ENCODE measurements at places on chromosomes 6 and 20.

- no peak for DNase-seq
Observed at GRCh38 chr6:19694697-19695096, 142.5 kb upstream of the ID4 start.

- DNase-seq = no peak
Observed at GRCh38 chr6:74408844-74409243, 712.8 kb downstream of the CD109 start.

- no peak for DNase-seq
Observed at GRCh38 chr6:73182021-73182607, 43.2 kb downstream of the KHDC1L start.

GRCh38 chr20:33881989-33882388, 70.8 kb downstream of the CHMP4B start:
- DNase-seq = no peak

- no peak for DNase-seq
Observed at GRCh38 chr20:44448753-44449546, 26.7 kb upstream of the TTPAL start.

DNA sequence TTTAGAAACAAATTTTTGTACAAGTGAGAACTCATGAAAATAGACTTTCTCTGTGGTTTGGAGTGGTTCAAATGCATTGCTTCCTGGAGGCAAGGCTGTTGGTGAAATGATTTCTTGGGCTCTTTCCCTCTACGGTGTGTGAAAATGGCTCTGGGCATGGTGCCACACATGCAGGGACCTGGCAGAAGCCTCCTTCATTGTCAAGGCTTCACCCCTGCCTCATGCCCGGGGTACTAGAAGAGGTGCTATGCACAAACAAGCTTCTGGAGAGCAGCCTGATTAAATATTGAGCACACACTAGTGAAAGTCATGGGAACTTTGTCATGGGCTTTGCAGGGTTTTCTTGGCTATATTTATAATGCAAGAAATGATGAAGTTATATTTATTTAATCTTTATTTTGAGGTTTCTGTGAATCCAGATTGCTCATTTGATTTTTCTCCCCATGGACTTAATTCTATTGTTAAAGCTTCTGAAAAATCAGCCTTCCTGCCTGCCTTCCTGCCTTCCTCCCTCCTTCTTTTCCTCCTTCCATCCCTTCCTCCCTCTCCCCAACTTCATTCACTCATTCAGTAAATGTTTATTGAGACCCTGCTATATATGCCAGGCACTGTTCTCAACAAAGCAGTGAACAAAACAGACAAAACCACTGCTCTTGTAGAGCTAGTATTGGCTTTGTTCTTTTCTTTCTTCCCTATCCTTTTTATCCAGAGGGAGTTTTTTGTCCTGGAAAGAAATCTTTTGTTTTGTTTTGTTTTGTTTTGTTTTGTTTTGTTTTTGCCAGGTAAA, 21.0 kb downstream of the C6orf89 start:
- no peak for DNase-seq

DNA sequence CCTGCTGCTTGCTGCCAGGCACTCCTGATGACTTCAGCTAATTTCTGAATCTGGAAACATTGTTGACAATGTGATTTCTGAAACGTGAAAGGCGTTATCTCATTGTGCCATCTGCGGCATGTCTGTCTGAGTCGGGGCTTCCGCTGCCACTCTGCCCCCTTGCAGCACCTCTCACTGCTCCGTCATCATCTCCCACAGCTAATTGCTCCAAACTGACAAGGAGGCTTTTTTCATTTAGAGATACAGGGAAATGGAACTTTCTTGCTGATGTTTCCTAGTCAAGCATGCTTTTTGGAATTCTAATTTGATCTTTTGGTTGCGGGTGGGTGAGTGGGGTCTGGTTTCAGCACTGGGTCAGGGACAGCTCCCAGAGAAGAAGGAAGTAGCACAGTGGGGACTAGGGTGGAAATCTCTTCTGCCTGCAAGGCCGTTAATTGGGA, 233.5 kb downstream of the DHX35 start:
- no peak for DNase-seq

GRCh38 chr6:131862476-131862875, 54.7 kb downstream of the ENPP1 start:
- no peak for DNase-seq

DNA sequence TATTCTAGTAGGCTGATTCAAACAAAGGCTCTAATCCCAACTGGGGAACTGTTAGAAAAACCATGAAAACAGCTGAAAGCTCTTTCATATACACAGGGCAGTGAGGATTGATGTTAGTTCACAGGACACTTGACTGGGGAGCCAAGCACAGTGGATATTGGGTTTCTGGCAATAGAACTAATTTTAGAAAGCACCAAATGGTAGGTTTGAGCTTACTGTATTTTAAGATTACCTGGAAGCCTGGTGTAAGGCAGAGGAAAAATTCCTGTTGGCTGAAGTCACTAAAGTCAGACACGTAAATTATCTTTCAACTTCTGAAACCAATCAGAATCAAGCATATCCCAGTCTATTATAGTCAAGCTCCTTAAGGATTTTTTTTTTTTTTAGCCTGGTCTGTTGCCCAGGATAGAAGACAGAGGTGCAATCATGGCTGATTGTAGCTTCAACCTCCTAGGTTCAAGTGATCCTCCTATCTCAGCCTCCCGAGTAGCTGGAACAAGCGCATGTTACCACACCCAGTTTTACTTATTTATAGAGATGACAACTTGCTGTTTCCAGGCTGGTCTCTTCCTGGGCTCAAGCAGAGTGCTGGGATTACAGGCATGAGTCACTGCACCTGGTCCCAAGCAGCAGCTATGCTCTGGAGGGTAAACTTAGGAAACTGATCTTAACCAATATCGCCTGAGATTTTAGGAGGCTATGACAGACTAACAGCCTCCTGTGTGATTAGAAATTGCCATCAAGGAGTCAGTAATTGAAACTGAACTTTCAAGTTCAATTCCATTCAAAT, 32.5 kb upstream of the SYNCRIP start:
- peak; percentile 40 for DNase-seq

DNA sequence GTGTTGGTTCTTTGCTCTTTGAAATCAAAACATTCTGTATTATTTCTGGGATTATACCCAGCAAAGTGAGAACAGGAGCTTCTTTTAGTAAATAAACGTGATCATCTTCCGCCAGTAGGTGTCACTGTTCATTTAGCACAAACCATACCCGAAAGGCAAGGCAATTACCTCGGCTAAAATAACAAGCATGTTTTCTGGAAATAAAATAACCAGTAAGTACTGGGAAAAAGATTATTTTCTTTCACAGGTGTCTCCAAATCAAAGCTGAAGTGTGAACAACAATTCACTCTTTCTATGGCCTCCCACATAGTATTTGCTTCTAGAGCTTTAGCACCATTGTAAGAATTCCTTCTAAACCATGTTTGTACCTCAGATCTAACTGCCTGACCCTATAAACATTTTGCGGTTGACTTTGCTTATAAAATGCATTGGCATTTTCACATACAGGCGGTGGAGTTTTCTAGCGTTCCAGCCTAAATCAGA, 144.6 kb upstream of the AGPAT4 start:
- DNase-seq = peak; percentile 69

DNA sequence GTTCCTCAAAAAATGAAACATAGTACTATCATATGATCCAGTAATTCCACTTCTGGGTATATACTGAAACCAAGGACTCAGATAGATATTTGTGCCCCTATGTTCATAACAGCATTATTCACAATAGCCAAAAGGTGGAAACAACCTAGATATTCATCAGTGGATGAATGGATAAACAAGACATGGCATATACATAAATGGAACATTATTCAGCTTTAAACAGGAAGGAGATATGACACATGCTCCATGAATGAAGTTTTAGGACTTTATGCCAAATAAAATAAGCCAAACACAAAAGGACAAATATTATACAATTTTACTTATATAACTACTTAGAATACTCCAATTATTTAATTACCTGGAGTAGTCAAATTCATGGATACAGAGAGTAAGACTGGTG, 16.4 kb downstream of the PLCB1 start:
- peak; percentile 66 for DNase-seq

DNA sequence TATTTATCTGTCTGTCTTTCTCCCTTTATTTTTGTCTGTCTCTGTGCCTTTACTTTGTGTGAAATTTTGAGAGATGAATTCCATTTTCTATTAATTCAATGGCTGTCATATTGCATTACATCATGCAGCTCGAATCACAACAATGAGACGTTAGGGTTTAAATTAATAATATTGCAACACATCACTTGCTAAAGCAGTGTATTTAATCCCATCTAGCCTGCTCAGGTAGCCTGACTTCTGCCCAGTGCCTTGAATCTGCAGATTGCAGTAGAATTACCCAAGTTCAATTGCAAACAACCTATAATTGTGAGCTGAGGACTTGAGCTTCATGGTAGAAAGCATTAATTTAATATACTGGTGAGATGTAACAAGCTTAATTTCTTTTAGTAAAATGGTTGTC, 235.7 kb upstream of the TSHZ2 start:
- DNase-seq = no peak

GRCh38 chr6:26270486-26270861, 94.5 kb upstream of the BTN3A2 start:
- DNase-seq = no peak

DNA sequence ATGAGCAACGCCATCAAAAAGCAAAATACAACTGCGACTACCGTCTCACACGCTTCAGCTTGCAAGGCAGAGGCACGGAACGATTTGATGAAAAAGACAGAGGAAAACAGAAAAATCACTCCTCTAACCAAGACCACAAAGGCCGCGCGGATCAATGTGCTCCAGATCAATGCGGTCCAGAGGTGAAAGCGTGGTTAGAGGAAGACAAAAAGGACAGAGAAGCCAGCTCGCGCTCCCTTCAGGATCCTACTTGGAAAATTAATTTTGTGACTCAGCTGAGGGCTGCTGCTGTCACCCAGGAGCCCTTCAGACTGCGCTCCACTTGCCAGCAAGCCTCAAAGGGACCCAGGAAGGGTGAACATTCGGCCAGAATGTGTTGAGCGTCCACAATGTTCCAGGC, 140.2 kb upstream of the RPS6KA2 start:
- no peak for DNase-seq

GRCh38 chr20:50845566-50846215, 50.8 kb downstream of the BCAS4 start:
- DNase-seq = no peak

- DNase-seq = no peak
Observed at GRCh38 chr6:151709329-151709728, 98.2 kb upstream of the ESR1 start.

DNA sequence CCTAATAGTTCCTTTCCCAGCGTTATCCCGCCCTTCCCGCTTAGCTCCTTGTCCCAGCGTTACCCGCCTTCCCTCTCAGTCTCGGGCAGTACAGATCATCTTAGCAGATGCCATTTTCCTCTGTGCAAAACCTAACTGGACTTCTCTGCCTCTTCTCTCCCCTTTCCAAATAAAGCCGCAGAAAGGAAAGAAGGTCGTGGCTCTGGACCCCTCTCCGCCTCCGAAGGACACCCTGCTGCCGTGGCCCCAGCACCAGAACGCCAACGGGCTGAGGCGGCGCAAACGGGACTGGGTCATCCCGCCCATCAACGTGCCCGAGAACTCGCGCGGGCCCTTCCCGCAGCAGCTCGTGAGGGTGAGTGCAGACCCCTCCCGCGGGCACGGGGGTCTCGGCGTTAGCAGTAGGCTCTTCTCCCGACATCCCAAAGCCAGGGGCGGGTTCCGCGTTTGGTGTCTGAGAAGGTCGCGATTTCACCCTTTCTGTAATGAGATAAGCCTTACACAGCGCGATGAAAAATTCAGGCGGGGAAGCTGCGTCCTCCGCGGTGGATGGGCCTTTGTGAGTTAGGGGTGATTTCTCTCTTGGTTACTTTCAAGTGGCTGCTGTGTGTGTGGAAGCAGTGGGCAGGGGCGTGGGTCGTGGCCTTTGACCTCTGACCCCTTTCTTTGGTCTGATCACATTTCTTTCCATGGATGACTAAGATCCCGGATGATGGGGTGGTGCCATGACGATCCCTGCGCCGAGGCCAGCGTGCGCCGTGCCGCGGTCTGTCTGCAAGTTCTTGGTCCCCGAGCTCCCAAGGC, 292.7 kb downstream of the TAF4 start:
- DNase-seq = no peak

DNA sequence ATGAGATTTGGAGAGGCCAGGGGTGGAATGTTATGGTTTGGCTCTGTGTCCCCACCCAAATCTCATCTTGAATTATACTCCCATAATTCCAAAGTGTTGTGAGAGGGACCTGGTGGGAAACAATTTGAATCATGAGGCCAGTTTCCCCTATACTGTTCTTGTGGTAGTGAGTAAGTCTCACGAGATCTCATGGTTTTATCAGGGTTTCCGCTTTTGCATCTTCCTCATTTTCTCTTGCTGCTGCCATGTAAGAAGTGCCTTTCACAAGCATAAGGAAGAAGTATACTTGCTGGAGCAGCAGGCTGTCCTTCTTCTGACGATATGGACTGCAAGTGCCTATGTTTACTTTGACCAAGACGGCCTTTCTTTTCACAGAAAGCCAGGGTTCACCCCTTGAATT, 270.5 kb downstream of the ESR1 start:
- DNase-seq = no peak

GRCh38 chr6:141439513-141439912, 693.2 kb upstream of the GJE1 start:
- no peak for DNase-seq

- DNase-seq = no peak
Observed at GRCh38 chr6:12116264-12116800, 104.2 kb downstream of the HIVEP1 start.

DNA sequence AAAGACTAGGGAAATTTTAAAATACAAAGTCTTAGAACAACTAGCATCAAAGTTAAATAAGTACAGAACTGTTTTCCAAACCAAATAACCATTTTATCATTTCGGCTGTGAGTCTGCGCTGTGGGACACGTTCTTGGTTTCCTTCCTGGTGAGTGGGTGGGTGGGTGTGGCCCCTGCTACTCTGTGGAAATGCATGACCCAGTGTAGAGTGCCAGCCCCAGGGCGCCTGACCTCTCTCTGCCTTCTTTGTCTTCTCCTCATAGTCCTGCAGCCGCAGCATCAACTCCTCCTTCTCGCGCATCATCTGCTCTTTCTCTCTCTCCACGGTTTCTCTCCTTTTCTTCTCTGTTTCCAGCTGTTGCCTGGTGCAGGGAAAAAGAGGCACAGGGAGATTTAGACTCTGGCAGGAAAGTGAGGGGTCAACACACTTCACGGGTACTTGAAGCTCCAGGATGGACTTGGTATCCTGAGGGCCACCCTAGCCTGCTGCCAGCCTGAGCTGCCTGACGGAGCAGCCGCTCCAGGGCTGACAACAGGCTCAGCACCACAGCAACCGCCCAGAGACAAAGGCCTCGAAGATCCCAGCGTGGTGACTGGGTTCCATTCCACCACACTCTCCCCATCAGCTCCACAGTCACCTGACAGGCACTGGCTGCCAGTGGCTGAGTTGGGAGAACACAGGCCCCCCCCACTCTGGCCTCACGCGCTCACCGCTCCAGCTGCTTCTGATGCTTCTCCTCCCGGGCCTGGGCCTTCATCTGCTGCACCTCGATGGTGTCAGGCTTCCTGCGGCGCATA, 48.4 kb downstream of the EZR start:
- DNase-seq = no peak

DNA sequence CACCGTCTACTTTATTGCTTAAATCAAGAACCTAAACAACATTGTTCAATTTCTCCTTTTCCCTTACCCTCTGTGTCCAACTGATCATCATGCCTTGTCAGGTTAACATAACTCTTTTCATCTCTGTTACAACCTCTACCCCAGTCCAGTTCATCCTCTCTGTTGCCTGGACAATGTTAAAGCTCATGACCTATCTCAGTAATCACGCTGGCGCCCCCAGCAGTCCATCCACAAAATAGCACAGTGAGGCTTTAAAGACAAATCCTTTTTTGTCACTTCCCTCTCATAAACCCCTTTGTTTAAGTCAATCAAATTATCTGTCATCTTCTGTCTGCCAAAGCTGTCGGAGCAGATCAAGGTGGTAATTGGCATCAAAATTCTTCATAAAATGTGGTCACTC, 140.1 kb downstream of the QKI start:
- peak; percentile 45 for DNase-seq

GRCh38 chr20:15814911-15815310, 758.3 kb downstream of the KIF16B start:
- no peak for DNase-seq
